CD4-positive, alpha-beta T cell treated with Interleukin-10 for 1 hour (primary cell): ENCODE measurements at places on chromosomes 5 and 9.

- peak; percentile 28 for DNase-seq
Measured at GRCh38 chr5:173885475-173886010, 2.6 kb upstream of the CPEB4 start.

GRCh38 chr5:131022811-131023497 lies 142.1 kb downstream of the HINT1 start:
- DNase-seq: no peak

DNA sequence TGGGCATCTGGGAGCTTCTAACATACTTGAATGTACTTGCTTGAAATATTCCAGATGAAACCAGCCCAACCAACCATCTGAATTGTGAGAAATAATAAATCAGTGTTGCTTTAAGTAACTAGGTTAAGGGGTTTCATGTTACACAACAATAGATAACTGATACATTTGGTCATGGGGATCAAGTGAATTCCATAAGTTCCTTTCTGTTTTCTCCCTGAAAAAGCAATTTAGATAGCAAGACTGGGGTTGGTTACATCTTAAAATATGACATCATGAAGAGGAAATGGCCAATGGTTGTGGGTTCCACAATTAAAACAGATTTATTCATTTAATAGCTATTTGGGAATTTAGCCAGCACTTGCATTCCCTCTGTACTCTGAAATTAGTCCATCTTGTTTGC lies 559.7 kb downstream of the TLR4 start:
- DNase-seq: no peak

DNA sequence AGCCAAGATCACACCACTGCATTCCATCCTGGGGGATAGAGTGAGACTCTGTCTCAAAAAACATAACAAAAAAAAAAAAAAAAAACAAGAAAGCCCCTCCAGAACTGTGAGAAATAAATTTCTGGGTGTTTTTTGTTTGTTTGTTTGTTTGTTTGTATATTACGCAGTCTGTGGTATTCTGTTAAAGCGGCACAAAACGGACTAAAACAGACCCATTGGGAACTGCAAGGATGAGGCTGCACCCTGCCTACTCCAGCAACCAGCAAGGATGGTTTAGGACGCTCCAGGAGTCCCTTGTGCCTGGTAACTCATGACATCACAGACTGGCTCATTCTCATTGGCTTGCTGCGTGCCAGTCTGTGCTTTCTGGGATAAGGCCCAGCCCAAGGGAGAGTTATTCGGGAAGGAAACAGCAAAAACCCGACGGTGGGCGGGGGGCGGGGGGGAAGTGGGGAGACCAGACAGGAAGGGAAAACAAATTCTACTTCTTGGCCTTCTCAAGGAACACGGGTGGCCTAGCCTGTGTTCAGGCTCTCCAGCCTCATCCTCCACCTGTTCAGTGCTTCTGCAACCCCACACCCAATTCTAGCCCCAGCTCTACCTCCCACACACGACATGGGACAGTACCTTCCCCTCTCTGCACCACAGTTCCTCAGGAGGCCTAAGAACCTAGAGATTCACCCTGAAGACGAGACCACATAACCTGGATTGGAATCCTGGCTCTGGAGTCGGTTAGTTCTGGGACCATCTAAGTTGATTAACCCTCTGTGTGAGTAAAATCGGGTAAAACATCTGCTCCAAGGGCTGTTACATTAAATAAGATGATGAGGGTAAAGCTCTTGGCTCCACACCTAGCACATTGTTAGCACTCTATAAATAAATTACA lies 2.8 kb downstream of the CD74 start:
- peak; percentile 71 for DNase-seq

DNA sequence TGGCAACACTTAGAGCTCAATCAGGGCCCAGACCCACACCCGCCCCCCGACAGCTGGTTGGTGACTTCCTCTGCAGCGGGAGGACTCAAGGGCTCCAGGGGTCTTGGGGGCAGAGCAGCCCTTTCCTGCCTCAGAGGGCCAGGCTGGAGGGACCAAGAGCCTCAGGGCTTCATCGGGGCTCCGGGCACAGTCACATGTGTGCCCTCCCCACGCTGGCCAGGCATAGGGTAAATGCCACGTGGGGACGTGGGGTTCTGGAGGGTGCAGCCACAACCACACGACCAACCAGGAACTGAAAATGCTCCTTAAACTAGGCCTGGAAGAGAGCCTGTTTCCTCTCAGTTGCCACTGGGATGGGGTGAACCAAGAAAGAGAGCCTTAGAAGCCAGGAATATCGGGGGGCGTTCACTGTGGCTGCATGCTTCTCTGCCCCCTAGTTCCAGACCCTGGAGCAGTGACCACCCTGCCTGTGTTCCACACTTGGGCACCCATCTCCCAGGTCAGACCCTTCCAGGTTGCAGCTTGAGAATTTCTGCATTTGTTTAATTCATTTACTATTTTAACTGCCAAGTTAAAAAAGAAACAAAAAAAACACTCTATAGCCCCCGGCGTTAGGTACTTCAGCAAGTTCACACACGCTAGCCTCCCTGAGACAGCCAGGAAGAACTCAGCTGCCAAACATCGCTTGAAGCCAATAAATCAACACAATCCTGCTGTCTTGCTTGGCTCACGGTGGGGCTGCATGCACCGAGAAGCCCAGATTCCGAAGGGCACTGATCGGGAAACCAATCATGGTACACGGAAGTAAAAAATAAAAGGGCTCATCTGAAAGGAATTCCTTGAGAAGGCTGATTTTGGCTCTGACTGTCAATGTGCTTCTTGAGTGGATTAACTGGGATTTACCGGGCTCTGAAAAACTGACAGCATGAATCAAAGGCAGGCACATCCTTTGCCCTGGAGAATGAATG lies 56.1 kb upstream of the PHYKPL start:
- DNase-seq: no peak

DNA sequence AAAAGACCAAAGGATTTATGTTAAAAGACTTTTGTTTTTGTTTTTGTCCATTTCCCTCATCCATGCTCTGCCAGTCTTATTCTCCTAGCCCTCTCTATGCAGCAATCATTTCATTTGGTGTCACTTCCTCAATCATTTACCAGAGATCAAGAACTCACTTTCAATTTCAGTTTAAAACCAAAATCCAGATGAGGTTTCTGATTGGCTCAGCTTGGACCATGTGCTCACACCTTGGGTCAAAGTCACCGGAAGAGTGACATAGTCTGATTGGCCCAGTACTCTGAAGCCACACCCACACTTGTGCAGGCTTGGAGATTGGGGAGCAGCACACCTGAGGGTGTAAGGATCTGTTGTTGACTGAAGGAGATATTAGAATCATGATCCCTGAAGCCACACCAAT lies 79.6 kb downstream of the TLR4 start:
- DNase-seq: peak; percentile 75

GRCh38 chr5:131378721-131379541 lies 115.1 kb downstream of the CDC42SE2 start:
- peak; percentile 78 for DNase-seq

DNA sequence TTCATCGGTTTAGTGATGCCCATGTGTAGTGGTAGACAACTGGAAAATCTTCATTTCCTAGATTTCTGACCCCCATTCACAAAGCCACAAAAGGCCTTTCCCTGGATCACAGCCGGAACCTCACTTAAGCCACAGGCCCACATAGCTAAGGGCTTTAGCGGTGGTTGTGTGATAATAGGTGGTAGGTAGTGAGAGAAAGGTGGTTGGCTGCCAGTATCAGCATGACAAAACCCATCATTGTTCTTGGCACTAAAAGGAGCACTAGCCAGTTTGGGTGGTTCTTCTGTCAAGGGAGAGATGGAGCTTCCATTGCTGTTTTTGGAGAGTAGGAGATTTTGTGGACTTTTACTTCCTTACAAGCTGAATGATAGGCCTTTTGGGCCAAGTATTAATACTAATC lies 9.7 kb upstream of the SLC36A2 start:
- DNase-seq: no peak

- DNase-seq: no peak
Measured at GRCh38 chr5:134107779-134108178, 6.7 kb upstream of the TCF7 start.

DNA sequence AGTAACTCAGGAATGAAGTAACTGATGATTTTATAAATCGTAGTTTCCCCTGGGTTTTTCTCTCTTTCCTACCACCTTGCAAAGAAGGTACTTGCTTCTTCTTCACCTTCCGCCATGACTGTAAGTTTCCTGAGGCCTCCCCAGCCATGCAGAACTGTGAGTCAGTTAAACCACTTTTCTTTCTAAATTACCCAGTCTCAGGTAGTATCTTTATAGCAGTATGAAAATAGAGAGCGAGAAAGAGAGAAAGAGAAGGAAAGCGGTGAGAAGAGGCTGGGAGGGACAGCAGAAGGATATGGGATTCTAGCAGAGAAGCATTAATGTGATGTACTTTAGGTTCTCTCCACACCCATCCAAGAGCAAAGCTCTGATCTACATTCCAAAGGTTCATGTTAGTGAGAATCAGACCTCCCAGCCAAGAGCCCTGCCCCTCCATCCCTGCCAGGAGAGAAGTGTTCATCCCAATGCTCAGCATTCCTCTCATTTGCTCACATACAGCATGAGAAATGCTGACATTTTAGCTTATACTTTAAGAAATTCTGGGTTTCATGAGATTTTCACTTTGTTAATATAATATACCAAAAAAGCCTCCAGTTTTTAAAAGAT lies 185.0 kb upstream of the PTGER4 start:
- DNase-seq: no peak

DNA sequence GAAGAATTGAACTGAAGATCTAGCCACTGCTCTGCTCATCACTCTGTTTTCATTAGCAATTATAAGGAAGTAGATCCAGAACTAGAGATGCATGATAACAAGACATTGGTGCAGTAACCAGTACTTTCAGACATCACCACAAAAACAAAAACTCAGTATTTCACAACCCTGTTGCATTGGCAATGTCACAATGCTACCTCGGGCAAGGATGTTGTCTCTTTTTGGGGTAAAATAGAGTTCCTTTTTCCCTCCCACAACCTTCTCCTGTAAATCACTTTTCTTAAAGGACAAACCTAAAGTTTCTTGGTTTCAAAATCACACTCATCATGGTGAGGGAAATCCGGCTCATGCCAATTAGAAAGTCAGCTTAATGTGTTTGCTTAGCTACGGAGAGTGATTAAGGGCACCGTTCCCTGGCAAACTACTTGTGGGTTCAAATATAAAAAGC lies 420.1 kb upstream of the MEF2C start:
- DNase-seq: peak; percentile 7

- no peak for DNase-seq
Measured at GRCh38 chr5:151880324-151880723, 44.3 kb downstream of the GLRA1 start.

GRCh38 chr5:116518423-116518822 lies 56.2 kb downstream of the SEMA6A start:
- DNase-seq: no peak

- DNase-seq: no peak
Measured at GRCh38 chr5:15353086-15353645, 146.8 kb upstream of the FBXL7 start.

DNA sequence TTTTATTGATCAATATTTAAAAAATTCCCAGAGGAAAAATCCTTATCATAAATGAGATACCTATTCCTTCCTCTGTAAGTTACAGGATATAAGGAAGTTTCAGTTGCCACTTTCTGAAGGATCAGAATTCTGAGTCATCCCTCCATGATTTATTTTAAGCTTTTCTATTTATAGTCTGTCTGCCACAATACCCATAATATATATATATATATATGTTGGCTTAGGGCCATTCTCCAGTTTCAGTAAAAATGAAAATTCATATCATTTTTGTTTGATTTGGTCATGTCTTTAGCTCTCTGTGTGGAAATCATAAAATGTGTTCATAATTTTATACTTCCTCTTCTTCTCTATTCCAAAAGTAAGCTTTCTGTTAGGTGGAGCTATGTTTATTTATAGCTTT lies 215.8 kb upstream of the CYLC2 start:
- no peak for DNase-seq
